Left lung (tissue), 14 donors: ENCODE measurements at places on chromosomes 7 and 10. TPM values are rescaled to one million over a fixed set of nuclear protein-coding genes. Genes with fewer than 3 reads are reported as not detected.

The STN1 gene
- 44.8 TPM for total RNA-seq

The RALA gene
- 45.8 TPM for total RNA-seq

The KCP gene
- 1.5 TPM for total RNA-seq

DNA sequence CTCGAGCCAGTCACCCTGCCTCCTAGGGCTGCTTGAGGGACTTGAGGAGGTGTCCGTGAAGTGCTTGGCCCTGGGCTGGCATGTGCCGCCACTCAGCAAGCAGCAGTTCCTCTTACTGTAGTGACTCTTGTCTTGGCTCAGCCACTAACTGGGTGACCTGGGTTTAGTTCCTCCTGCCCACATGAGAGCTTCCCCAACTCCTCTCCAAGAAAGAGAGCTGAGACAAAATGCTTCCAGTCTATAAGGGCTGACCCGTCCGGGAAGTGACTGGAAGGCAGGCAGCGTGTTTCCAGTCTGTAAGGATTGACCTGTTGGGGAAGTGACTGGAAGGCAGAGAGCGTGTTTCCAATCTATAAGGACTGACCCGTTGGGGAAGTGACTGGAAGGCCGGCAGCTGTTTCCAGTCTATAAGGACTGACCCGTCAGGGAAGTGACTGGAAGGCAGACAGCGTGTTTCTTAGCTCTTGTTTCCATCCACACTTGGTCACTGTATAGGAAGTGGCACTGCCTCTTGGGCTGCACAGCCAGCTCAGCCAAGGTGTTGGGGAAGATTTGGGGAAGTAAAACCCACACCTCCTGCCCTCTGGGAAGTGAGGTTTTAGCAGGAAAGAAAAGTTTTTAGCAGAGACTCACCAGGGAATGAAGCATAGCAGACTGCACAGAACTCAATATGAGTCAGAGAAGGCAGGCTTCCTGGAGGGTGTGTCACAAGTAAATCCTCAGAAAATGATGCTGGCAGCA, 53.3 kb upstream of the PPIF start:
- peaks cover 69% of the 10 kb centered on the region for H3K4me1 ChIP-seq
- peak overlapping the region; percentile 98 for H3K27ac ChIP-seq
- no peaks in the 10 kb centered on the region for H3K36me3 ChIP-seq

- no peak for DNase-seq
- H3K27me3 ChIP-seq: no peaks in the 10 kb centered on the region
- no peaks in the 10 kb centered on the region for H3K4me1 ChIP-seq
- H3K4me3 ChIP-seq: no peak overlapping the region
- H3K36me3 ChIP-seq: no peaks in the 10 kb centered on the region
- H3K27ac ChIP-seq: no peak overlapping the region
These were observed 694.8 kb downstream of the KCNMA1 start for GRCh38 chr10:76942628-76943416.

DNA sequence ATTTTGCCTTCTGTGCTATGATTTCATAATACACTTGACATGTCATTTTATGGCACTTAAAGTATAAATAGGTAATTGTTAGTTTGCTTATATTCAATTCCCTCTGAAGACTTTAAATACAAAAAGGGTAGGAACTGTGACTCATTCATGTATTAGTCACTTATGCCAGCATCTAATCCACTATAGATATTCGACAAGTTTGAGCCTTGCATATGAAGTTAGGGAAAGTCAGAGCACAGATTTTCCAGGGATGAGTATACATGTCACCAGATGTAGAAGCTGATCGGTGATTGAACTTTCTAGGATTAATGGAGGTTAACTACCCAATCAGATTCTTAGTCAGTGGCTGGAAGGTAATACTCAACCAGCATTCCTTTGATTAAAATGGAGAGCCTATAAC, 1321.5 kb downstream of the XPNPEP1 start:
- no peak overlapping the region for H3K4me3 ChIP-seq
- no peaks in the 10 kb centered on the region for H3K27me3 ChIP-seq
- H3K36me3 ChIP-seq: no peaks in the 10 kb centered on the region
- H3K4me1 ChIP-seq: no peaks in the 10 kb centered on the region
- no peak for DNase-seq

DNA sequence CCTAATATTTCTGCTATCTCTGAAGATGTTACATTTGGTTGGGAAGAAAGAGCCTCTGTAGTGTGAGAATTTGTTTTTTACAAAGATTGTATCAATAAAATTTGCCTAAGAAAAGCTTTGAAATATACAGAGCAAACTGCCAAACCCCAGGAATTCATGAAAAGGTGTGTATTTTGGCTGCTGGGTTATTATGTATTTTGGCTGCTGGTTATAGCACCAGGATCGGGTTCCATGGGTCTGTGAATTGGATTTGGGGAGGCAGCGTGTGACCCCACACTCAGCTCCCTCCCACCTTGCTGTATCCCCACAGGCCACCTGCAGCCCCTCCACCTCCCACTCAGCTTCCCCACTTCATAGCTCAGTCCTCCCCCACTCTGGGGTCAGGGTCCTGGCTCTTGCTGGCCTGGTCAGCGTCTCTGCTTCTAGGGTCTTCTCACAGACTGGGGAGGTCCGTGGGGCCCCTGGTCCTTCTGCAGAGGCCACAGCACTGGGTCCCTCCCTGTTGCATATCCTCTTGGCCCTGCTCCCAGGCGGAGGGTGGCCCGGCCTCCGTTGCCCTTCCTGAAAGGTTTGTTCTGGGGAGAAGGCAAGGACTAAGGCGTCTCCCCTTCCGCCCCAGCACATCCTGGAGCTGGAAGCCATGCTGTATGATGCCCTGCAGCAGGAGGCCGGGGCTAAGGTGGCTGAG, 24.0 kb upstream of the DPYSL4 start:
- no peak for DNase-seq
- H3K4me3 ChIP-seq: no peak overlapping the region
- no peaks in the 10 kb centered on the region for H3K36me3 ChIP-seq
- peaks cover 31% of the 10 kb centered on the region for H3K27me3 ChIP-seq
- no peak overlapping the region for H3K27ac ChIP-seq

DNA sequence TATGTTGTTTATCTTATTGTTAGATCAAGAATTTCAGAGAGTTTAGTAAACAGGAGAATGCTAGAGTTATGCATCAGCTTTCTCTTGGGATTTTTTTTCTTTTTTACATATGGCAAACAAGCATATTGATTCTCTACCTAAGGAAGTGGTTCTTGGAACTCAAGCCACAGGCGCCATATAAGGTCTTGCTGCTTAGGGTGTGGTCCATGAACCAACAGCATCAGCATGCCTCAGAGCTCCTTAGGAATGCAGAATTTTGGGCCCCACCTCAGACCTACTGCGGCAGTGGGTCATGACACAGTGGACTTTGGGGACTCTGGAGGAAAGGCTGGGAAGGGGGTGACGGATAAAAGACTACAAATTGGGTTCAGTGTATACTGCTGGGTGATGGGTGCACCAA, 230.8 kb downstream of the SKAP2 start:
- DNase-seq: no peak
- no peaks in the 10 kb centered on the region for H3K36me3 ChIP-seq
- no peaks in the 10 kb centered on the region for H3K4me1 ChIP-seq

DNA sequence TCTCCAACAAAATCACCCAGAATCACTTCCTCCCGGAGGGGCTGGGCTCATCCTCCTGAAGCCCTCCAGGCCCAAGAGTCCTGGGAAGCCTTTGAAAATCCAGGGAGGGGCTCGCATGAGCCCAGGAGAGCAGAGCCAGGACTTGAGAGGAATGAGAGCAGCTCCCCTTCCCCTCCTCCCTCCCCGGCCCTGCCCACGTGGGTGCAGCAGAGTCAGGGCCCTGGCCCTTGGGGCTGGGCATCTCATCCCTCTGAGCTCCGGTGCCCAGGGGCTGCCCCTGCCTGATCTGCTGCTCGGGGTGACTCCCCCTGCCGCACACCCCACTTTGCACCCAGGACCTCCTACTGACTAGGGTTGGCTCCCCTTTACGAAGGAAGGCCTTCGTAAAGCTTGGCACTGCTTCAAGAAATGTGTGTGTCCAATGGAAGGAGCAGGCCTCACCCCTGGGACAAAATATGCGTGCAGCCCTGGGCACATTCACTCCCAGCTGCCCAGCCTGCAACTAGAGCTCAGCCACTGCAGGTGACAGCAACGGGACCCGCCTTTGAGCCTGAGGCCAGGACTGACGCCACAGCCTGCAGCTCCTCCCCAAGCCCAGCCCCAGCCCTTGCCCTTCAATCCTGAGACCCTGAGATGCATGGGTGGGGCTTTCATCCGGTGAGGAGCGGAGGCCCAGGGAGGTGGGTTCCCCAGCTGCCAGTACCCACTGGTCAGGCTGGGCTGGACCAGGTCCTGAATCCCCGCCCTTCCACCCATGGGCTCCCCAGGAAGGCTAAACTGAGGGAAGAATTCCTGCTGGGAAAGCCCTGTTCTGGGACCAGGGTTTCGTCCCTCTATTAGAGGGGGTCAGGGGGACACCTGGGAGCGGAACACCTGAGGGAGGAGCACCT, 21.8 kb downstream of the PWWP2B start:
- H3K27me3 ChIP-seq: no peaks in the 10 kb centered on the region
- no peaks in the 10 kb centered on the region for H3K36me3 ChIP-seq
- H3K4me1 ChIP-seq: peaks cover 79% of the 10 kb centered on the region
- DNase-seq: peak; percentile 85
- peak overlapping the region; percentile 93 for H3K27ac ChIP-seq

DNA sequence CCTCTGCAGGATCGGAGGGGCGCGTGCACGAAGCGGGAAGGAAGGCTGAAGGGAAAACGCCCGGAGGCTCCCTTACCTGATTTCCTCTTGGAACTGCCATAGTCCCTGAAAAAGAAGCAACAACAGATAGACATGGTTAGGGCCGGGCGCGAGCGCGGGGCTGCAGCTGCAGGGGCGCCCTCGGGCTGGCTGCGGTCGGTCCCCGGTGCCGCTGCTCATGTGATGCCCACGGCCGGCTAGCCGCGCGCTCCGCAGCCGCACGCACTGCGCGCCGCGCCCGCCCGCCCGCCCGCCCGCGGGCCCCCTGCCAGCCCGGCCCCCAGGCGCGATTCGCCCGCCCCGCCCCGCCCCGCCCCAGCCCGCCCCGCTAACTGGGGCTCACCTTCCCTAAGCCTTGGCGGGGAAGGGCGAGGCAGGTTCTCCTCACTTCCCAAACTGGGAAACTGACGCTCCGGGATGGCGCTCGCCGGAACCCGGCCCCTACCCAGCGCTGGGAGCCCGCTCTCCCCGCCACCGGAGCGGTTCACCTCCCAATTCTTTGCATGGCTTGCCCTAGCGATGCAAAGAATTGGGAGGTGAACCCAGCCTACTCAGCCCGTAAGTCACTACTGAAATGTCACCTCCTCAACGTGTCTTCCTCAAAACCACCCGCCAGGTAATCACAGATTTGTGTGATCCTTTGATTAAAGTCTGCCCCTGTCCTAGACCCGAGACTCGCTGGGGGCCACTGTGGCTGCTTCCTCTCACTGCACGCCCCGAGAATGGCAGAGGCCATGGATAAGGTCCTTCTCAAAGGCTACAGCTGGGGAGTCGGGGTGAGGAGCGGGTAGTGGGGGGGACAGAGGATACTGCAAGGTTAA, 162.2 kb downstream of the SH3PXD2A start:
- peaks cover 21% of the 10 kb centered on the region for H3K4me1 ChIP-seq
- peak overlapping the region; percentile 22 for H3K4me3 ChIP-seq
- H3K36me3 ChIP-seq: no peaks in the 10 kb centered on the region

GRCh38 chr7:25173184-25173583, 48.1 kb upstream of the CYCS start:
- no peak overlapping the region for H3K27ac ChIP-seq
- no peaks in the 10 kb centered on the region for H3K36me3 ChIP-seq
- no peaks in the 10 kb centered on the region for H3K4me1 ChIP-seq
- no peak for DNase-seq
- no peak overlapping the region for H3K4me3 ChIP-seq

DNA sequence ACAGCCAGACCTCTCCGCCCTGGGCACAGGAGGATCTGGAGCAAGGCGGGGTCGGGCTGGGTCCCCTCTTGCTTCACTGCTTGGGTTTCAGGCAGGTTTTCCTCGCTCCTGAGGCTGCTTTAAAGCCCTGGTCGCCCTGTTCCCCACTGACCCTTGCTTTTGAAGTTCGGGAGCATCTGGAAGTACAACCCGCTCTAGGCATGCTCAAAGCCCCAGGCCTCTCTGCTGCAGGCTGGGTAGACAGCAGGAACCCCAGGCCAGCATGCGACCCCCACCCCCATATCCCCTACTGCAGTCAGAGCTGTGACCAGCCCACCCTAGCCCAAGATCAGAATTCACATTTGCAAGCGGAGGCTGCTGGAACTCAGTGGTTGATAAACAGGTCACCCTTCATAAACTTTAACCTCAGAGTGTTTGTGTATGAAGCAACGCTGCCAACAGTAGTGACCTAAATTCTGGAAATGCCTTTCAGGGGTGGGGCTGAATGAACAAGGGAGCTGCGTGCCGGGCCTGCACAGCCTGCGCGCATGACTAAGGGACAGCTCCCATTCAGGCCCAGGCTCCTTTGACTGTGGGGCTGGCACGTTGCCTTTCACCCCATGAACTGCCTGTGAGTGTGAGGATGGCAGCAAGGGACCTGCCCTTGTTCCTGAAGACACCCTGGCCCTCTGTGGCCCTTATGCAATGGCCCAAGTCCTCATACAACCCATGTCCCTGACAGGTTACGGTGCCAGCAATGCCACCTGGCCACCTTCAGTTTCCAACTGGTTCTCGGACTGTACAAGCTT, 52.5 kb downstream of the PROSER2 start:
- no peaks in the 10 kb centered on the region for H3K36me3 ChIP-seq
- peaks cover 25% of the 10 kb centered on the region for H3K4me1 ChIP-seq
- H3K4me3 ChIP-seq: no peak overlapping the region
- peak; percentile 92 for DNase-seq

- H3K4me1 ChIP-seq: no peaks in the 10 kb centered on the region
- no peak for DNase-seq
- H3K36me3 ChIP-seq: no peaks in the 10 kb centered on the region
- H3K27ac ChIP-seq: no peak overlapping the region
These were observed 3.4 kb upstream of the LARP4B start for GRCh38 chr10:934746-935406.

DNA sequence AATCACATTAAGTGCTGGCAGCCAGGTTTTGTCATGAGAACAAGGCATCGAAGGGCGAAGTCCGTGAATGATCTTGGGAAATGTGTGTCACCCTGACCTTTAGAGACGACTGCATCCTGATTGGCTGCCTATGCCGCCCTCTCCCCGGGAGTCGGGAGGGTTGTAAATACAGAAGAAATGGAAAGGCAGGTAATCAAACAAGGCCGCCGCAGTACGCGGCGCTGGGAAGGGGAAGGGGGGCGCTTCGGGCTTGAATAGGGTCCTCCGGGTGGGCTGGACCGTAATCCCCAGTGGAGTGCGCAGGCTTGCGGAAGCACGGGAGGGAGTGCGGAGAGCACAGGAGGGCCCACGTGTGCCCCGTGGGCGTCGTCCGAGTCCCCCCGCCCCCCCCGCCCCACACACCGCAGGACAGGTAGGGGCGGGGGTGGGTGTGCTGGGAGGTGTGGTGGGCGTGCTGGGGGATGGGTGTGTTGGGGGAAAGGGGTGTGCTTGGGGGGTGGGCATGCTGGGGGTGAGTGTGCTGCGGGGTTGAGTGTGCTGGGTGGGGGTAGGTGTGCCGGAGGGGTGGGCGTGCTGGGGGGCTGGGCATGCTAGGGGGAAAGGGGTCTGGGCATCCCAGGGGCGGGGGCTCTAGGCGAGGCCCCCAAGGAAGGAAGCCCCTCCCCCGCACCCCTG, 169.4 kb downstream of the ARHGAP12 start:
- peaks cover 28% of the 10 kb centered on the region for H3K4me1 ChIP-seq
- no peaks in the 10 kb centered on the region for H3K27me3 ChIP-seq
- H3K36me3 ChIP-seq: no peaks in the 10 kb centered on the region
- DNase-seq: peak; percentile 63
- peak overlapping the region; percentile 73 for H3K4me3 ChIP-seq
- H3K27ac ChIP-seq: peak overlapping the region; percentile 96

- DNase-seq: no peak
- H3K4me3 ChIP-seq: no peak overlapping the region
- no peak overlapping the region for H3K27ac ChIP-seq
- no peaks in the 10 kb centered on the region for H3K27me3 ChIP-seq
- no peaks in the 10 kb centered on the region for H3K4me1 ChIP-seq
These were observed 265.2 kb upstream of the LYZL1 start for GRCh38 chr10:29023678-29024077.
